Right ventricle myocardium superior (tissue), 1 donor: ENCODE measurements at places on chromosomes 1 and 21.
A peak's percentile ranks its signal among the peaks of the same experiment; 100 is the strongest.

- no peak for DNase-seq
These were observed 199.5 kb downstream of the LRRIQ3 start for GRCh38 chr1:73998348-73998959.

- DNase-seq: no peak
These were observed 56.4 kb upstream of the ADORA3 start for GRCh38 chr1:111559736-111560279.

- DNase-seq: peak; percentile 80
These were observed 13.2 kb upstream of the A3GALT2 start for GRCh38 chr1:33334081-33334552.

DNA sequence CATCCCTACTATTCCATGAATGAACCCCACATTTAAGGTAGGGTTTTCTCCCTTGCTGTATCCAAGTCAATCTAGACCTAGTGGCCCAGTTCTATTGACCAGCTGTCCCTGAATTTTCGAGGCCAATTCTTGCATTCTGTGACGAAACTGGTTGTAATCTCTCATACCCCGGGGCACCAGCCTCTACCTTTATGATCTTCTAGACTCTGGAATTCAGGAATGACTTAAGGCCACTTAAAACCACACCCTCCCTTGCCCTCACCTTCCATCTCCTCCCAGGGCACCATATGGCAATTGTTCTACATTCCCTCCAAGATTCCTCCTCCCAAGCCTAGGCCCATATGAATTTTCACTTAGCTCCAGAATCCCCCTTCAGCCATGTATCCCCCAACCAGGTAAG, 48.9 kb downstream of the RHOU start:
- DNase-seq: no peak

- no peak for DNase-seq
These were observed 13.8 kb upstream of the MPZL1 start for GRCh38 chr1:167707942-167708341.

DNA sequence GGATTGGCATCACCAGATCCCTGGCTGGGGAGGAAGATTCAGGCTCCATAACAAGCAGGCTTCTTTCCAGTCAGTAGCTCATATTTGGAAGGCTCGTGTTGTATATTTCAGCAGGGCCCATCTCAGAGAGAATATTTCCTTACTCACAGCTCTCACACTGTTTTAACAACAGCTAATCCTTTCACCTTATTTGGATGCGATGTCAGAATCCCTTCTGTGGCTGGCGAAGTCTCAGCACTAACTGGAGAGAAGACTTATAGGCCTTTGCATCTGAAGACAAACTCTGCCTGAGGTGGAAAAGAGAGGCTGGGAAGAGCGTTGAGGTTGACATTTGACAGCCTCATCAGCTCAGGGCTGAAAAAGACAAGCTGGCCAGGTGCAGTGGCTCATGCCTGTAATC, 47.2 kb upstream of the CAPZB start:
- DNase-seq: no peak

DNA sequence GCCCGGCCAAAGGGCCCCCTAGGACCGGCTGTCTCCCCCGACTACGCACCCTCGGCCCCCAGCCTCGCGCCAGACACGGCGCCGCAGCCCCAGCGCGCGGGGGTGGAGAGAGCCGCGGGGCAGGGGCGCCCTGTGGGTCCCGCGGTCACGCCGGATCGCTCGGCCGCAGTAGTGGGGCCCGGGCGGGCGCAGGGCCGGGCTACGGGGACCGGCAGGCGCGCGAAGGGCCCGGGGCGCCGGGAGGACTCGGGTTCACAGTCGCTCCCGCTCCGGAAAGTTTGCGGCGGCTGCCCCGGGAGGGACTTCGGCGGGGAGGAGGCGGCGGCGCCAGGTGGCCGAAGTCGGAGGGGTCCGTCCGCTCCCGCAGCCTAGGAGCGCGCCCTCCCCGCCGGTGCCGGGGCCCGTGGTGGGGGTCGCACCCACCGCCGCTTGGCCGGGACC, 7.1 kb upstream of the ZNF669 start:
- no peak for DNase-seq

DNA sequence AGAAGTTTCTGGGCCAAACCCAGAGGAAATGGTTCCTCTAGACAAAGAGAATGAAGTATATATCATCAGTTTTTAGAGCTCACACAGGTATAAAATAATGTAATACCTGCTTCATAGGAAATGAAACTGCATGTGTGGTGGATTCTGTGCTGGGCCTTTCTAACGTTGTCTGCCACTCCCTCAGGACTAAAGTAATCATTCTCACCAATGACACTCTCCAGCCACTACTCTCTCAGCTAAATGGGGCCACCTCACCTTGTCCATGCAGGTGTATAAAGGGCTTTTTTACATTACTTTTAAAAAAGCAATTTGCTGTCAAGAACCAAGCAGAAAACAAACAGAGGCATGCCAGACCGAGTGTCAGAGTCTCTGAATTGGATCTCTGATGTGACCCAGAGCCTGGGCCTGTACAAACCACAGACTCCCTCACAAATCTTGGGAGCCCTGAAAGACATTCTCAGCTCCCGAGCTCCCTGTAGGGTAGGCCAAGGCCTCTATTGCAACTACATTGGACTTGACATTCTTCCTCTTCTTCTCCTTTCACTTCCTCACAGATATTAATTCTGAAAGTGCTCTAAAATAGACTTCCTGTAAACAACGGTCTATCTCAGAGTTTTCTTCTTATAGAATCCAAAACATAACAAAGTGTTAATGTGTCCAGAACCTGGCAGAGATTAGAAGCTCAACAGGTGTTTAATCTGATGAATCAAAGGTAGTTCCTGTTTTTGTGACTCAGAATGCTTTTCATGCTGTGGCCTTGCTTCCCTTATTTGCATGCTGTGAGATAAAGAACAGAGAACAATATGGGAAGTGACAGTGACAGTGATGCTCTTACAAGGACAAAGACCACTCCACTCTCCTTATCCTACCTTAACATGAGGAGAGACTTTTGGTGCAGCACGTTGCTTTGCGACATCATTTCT, 8.6 kb downstream of the AIM2 start:
- DNase-seq: no peak

- DNase-seq: no peak
These were observed 36.6 kb downstream of the ITPKB start for GRCh38 chr1:226702318-226702956.

DNA sequence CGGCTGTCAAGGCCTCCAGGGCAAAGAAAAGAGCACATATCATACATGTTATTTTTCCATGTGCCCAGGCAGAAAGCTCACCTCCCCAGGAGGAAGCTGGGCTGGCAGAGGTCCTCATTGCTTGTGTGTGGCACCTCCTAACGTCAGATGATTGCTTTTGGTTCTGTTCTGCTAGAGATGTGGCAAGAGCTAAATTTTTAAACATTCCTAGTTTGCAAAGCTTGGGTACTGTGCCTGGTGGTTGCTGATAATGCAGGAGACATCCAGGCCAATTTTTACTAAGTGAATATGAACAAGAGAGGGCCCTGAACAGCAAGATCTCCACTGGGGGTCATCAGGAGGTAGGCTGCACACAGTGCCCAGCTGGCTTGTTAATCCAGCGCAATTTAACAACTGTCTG, 93.9 kb downstream of the TBX19 start:
- DNase-seq: no peak

DNA sequence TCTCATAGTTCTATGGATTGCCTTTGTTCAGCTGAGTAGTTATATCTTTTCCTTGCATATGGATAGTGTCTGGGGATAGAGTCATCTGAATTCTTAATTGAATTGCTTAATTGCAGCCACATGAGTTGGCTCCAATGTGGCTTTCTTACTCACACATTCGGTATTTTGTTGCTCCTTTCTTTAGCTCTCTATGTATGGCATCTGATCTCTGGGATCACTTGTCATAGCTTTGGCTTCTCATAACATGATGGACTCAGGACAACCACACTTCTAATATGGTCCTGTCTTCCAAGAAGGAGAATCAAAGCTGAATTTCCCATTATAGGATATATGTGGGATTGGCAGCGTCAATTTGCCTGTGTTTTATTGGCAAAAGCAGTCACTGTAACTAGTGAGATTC, 716.2 kb downstream of the NCAM2 start:
- DNase-seq: no peak

DNA sequence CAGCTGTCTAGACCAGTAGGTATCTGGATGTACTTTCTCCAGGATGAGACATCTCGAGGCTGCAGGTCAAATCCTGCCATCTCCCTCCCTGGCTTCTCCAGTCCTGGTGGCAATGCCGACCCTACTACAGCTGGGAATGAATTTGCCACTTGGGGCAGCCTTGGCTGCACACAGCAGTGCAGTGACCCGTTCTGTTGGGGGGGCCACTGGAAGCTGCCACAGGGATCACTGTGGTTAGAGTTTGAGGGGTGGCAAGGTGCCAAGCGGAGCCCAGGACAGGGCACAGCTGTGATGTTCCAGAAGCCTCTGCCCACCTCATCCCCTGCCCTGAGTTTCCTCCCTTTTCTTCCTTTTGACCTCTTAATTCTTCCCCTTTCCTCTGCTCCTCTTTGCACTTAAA, 17.1 kb downstream of the COL6A2 start:
- no peak for DNase-seq

DNA sequence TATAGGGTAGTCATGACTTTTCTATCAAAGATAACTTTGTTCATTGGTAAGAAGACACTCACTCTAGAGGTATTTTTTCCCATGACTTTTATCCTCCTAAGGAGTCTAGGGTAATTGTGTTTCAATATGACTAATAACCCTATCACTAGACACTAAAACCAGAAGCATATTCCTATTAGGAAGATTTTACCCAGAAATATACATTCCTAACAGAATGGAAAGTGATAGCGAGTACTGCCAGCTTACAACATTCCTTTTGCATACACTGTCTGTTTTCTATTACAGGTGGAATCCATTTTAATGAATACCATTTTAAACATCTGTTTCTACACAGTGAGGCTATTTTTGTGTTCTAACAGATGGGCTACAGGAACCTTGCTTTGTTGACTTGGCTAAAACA, 31.4 kb upstream of the C1orf185 start:
- DNase-seq: no peak
